ENCODE measurements at places on chromosomes 13 and 19.

- DNase-seq = no peak
Measured at GRCh38 chr13:35961461-35962220, 169.5 kb downstream of the DCLK1 start.

DNA sequence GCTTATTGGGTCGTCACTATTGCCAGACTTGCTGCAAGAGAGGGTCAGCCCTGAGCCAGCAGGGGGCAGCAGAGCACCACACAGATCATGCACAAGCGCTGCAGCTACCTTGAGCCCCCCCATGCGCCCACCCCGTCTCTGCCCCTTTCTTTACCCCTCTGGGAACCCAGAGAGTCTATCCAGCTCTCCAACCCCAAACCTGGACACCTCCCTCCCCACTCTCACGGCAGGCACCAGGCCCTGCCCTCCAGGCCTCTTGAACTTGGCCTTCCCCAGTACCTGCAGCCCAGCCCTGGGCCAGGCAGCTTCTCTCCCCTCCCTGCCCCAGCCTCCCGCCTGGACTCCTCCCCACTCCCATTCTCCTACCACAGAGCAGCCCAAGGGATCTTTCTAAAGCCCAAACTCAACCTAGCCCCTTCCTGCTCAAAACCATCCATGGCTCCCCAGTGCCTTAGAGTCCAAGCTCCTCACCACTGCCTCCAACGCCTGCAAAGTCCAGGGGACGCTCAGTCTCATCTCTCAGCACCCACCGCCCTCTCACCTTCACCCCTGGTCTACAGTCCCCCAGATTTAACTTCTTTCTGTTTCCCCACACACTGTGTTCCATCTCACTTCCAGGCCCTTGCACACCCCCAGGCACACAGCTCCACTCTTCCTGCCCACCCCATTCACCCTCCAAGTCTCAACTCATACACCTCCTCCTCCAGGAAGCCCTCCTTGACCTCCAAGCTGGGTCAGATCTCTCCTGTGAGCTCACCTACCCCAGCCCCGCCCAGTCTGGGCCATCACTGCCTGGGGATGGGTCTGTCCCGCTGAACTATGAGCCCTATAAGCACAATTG lies 9.4 kb upstream of the CEACAM16 start:
- DNase-seq = peak; percentile 82

GRCh38 chr13:43510956-43511901 lies 275.5 kb downstream of the ENOX1 start:
- DNase-seq = no peak

DNA sequence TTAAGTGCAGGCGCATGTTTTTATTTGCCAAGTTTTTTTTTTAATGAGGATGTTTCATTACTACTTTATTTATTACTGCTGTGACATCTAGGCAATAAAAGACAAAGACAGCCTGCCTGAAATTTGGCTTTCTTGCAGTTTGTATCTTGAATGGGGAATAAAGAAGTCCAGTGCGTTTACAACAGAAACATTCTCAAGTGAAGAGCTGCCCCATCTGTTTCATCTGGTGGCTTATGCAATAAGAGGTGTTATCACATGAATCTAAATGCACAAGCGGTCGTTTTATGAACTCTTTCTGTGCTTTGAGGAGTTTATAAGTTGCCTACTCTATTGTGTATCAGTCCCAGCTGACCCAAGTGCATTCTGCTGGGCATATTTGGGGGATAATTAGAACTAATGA lies 12.6 kb upstream of the MAB21L1 start:
- no peak for DNase-seq

DNA sequence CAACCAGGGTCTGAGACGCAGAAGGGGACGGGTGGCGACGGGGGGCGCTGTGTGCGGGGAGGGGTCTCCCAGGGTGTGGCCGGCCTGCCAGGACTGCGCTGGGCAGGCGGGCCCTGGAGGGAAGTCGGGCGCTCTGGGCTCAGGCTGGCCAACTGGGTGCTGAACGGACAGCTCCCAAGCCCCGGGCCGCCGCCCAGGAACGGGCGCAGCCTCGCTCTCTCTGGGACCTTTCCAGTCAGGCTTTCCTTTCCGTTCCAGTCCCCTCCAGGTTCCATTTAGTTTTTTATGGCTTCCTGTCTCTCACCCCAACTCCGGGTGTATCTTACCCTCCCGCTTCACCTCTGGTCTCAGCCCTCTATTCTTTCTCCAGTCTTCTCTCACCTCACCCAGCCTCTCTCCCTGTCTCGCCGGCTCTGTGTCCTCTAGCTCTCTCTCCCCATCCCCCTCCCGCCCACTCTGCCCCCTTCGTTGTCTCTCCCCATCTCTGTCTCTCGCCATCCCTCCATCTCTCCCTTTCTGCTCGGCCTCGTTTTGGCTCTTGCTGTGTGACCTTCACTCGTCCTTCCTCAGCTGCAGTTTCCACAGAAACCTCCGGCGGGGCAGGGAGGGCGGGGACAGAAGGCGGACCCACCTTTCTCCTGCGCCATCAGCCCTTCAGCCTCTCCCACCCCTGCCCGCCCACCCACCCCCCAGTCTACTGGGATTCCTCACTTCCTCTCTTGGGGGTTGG lies 3.3 kb upstream of the ATP1A3 start:
- peak; percentile 39 for DNase-seq

DNA sequence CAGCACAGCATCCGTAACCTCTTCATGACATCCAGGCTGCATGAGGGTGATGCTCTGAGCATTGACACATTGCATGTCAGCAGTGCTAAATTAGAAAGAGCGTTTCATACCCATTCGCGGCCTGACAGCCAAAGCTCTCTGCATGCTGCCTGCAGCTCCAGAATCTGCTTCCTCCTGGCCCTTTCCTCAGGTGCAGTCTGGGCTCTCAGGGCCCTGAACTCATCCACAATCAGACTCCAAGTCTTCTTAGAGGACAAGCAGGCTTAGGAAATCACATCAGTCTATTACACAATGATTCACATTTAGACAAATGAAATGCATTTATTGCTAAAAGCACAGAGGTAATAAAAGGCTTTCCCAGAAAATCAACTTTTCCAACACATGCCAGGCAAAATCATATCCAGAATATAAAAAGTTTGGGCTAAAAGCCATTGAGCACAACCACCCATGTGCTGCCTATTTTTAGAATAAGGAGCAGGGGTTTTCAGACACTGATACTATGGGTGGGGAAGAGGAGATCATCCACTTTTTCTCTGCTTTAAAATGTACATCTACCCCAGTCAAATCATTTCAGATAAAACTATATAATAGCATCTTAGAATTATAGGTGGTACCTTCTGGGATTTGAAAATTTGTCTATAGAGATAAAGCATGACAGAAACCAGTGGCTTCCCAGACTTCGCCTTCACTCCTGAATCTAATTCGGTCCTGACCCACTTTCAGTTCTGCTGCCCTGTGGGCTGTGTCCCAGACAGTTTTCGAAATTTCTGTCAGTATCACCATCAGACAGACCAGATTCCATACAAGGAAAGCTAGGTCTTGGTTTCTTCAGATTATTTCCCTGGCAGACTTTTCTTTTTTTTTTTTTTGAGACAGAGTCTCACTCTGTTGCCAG lies 109.3 kb downstream of the COL4A2 start:
- DNase-seq = no peak

DNA sequence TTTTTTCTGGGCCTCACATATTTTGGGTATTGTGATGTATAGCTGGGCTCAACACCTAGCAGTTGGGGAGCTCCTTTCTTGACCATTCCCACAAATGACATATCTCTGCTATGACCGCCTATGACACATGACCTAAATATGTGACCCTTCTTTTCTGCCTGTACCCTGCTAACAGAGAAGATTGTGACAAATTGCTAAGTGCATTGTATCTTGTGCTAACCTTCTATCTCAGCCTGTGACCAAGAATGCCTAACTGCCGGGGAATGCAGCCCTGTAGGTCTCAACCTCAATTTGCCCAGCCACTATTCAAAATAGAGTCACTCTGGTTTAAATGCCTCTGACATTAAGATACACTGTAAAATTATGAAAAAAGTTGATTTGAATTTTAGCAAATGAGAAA lies 6.8 kb upstream of the ZNF429 start:
- no peak for DNase-seq

DNA sequence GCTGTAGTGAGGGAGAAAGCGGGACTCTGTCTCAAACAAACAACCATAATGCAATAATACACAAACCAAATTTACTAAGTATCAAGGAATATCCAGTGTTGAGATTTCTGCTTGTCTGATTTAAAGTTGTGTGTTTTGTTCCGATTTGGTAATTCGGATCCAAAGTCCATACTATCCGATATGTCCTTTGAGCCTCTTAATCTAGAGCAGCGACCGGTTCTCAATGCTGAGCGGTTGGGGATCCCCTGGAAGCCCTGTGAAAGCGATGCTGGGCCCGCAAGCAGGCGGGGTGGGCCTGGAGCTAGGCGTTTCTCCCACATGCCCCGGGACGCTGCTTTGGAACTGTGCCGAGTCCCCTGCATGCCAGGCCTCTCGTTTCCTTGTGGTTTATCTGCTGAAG lies 20.2 kb downstream of the C19orf44 start:
- no peak for DNase-seq

GRCh38 chr19:19649580-19649995 lies 6.1 kb upstream of the GMIP start:
- DNase-seq = no peak

- no peak for DNase-seq
Measured at GRCh38 chr19:567296-567900, 5.0 kb upstream of the BSG start.

DNA sequence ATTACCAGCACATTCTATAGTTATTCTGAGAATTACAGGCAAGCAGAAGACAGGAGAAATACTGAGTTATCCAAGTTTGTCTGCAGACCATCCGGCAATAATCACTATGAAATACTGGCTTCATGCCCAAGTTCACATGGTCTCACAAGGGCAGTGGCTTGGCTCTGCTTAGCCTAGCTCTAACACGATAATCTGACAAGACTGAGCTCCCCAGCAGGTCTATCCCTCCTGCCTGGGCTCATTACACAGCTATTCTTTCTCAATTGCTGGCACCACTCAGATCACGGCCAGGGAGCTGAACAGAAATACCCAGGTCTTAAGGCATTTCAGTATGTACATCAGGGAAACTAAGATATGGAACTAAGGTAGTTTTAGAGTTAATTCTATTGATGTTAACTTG lies 361.6 kb upstream of the PCDH20 start:
- DNase-seq = no peak

All from stimulated activated CD4-positive, alpha-beta T cell treated with anti-CD3 and anti-CD28 coated beads, Interleukin-2, amount 100 ng/mL, for 48 hours (primary cell).